ENCODE measurements at places on chromosomes 11 and 22. TPM values are rescaled to one million over a fixed set of nuclear protein-coding genes. Genes with fewer than 3 reads are reported as not detected.

DNA sequence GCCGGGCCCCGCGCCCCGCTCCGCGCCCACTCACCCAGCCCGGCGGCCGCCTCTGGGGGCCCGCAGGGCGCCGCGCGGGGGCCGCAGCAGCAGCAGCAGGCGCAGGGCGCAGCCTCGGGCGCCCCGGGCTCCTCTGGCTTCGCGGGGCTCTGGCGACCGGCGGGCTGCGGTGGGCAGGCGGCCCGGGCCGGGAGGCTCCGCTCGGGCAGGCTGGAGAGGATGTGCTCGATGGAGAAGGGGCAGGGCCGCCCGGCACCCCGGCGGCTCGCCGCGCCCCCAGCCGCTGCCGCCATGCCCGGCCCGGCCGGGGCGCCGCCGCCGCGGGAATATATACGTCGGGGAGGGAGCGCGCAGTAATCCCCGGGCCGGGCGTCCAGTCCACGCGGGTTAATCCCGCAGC, at the start of gene GSC2:
TSS of gene GSC2 (minus strand) at position 302 of the 400 bp plus-strand sequence. CDS start at position 293, 9 bp downstream.
- DNase-seq: no peak

DNA sequence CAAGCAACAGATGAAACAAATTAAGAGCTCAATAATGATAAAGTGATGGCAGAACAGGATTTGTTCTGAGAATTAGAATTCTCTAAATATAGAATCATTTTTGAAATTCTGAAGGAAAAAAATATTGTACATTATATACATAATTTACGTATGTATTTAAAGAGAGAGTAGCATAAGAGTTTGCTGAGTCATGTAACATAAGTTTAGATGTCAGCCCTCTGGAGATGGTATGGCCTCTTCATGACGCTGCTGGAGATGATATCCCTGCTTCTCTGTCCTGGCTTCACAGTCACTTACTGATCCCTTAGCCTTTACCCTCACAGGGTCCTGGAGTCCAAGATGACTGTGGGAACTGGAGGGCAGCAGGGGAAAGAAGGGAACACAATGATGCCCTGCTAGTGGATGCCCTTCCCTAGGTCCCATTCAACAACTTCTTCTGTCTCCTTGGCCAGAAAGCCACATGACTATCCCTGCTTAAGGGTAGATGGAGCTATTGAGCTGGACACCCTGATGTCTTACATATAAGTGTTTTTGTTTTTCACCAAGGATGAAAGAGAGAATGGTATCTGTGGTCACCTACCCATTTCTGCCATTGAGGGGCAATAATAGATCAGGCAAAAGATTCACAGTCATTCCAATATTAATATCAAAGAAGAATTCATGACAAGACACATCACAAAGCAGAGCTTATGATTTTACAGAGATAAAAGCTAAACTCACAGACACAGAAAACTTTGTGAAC, 753.1 kb downstream of the TBC1D22A start:
- no peak for DNase-seq

- no peak for DNase-seq
Measured at GRCh38 chr22:34017205-34017604, 96.9 kb upstream of the LARGE1 start.

- peak; percentile 64 for DNase-seq
Measured at GRCh38 chr11:118488480-118489109, 38.7 kb upstream of the TTC36 start.

Gene SLC15A3
- 2.0 TPM for total RNA-seq

DNA sequence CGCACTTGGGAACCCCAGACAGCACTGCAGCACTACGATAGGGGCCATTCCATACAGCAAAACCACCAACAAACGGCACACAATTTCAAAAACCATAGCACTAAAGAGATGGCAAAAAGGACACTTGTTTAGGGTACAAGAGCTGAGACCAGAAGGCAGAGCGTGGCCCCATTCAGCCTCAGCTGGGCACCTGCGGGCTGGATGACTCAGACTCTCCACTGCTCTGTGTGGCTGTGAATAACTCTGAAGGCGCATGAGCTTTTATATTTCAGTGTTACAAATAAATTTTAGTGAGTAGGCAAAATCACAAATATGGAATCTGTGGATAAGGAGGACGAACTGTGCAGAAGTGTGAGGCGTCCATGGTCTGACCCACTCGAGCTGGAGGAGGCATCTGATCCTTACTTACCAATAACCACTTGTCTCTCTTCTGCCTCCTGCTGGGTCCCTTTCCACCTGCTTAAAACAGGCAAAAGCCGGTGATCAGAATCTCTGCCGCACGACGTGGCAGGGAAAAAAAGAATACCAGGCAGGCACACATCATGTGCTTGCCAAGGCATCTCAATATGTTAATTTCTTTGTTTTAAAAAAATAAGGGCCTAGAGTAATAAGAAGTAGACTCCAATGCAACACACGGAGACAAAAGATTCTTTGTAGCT, 325.7 kb downstream of the SHANK2 start:
- no peak for DNase-seq

Gene UBQLNL
- 0.18 TPM for total RNA-seq

Gene MMP27
- total RNA-seq: not detected

- no peak for DNase-seq
Measured at GRCh38 chr11:34585735-34586487, 35.0 kb upstream of the EHF start.

- no peak for DNase-seq
Measured at GRCh38 chr11:11948242-11948947, 60.0 kb downstream of the DKK3 start.

Gene KRTAP5-7
- not detected for total RNA-seq

Gene C11orf86
- total RNA-seq: not detected

Gene LUZP2
- total RNA-seq: not detected

- no peak for DNase-seq
Measured at GRCh38 chr22:40376149-40376548, 5.8 kb downstream of the SGSM3 start.

GRCh38 chr11:72899238-72899637, 85.0 kb downstream of the ATG16L2 start:
- no peak for DNase-seq

- no peak for DNase-seq
Measured at GRCh38 chr11:62020661-62021060, 53.2 kb upstream of the FTH1 start.

Gene OR5AP2
- total RNA-seq: not detected

Gene MOV10L1
- not detected for total RNA-seq

DNA sequence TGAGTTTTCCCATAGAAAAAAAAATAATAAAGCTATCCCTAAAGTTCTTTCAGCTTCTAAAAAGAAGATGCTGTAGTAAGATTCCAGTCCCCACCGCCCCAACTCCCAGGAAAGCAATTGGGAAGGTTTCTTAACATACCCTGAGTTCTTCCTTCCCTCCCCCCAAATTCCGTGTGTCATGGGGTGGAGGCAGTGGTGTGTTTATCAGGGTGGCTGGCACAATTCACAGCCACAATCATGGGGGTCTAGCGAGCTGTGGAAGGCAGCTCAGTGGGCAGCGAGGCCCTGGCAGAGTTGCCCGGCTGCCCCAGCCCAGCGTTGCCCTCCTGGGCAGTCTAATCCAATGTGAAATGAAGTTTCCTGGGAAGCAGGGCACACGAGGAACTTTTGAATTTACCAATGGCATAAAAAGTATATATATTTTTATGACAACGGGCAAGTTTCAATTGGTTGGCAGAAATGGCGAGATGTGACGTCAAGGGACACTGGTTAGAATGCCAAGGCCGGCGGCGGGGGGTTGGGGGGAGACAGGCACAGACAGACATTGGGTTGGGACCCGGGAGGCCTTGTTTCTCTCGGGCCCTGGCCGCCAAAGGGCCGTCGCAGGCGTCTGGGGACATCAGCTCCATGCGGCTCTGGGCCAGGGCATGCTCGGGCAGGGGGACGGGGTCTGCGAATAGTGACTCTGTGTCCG, 80.7 kb upstream of the PPARA start:
- no peak for DNase-seq

- DNase-seq: no peak
Measured at GRCh38 chr11:36743039-36743438, 145.0 kb upstream of the RAG2 start.

DNA sequence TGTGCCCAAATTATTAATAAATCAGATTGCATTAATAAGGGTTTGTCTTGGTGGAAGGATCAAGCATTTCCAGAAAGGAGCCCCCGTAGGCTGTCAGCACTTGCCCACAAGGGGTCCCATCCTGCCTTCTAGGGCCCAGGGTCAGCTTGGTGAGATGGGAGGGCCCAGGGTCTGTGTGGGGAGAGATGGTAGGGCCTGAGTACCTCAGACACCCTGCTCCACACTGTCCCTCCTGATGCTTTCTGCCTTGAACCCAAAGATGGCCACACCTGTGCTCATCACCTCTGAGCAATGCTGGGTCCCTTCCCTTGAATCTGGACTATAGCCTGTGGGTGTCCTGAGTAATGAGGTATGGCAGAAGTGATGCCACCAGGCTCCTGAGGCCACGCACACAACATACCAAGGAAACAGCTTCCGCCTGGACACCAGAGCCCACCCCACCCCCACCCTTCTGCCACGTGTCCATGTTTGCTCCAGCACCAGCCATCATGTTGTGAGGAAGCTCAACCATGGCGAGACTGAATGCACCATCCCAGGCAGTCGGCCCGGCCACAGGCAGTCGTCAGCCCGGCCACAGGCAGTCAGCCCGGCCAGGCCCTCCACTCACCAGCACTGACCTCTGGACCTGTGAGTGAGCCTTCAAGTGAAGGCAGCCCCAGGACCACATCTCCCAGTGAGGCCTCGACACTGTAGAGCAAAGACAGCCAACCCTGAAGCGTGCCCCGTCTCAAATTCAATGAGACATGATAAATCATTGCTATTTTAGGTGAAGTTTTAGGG, 6.8 kb downstream of the BET1L start:
- DNase-seq: no peak

GRCh38 chr11:123231256-123231655, 36.2 kb upstream of the CLMP start:
- DNase-seq: no peak

Measured in activated T-helper 1 cell treated with anti-CD3 and anti-CD28 coated beads, Interleukin-12 subunit alpha, Interleukin-12 subunit beta, Interleukin-2, Interleukin-4 antibody, amounts not matched to agents 30 ng/mL and 10 ng/mL and 1 ng/mL, durations not matched to agents 14 hours and 24 hours and 36 hours (primary cell).